Left lung (tissue), 14 donors: ENCODE measurements at places on chromosomes 12 and 14. TPM values are rescaled to one million over a fixed set of nuclear protein-coding genes. Genes with fewer than 3 reads are reported as not detected.

DNA sequence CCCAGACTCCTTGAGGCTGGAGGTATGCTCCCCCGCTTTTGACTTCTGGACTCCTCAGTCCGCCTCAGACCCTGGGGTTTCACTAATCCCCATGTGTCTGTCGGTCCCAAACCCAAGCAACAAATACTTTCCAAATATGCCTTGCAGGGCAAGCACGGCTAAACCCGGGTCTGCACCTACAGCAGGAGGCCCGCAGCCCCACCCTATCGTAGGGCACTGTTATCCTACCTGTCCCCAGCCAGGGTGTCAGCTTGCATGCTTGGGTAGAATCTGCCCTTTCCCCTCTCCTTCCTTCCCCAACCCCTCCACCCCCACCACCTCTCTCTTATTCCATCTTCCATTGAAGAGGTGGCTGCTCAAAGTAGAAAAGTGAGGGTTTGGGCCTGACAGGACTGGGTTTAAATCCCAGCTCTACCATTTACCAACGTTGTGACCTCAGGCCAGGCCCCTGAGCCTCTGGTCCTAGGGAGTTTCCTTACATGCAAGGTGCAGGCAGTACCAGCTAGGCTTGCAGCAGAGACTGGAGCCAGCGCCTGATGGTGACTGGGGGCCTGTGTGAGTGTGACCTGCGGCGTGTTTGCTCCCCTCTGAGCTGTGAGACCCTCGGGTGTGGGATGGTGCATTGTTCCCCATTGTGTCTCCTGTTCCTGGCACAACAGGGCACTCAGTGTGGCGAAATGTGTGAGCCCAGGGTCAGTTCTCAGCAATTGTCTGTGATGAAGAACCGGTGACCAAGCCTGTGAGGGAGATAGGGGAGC, 11.2 kb upstream of the EML1 start:
- DNase-seq, result no peak

DNA sequence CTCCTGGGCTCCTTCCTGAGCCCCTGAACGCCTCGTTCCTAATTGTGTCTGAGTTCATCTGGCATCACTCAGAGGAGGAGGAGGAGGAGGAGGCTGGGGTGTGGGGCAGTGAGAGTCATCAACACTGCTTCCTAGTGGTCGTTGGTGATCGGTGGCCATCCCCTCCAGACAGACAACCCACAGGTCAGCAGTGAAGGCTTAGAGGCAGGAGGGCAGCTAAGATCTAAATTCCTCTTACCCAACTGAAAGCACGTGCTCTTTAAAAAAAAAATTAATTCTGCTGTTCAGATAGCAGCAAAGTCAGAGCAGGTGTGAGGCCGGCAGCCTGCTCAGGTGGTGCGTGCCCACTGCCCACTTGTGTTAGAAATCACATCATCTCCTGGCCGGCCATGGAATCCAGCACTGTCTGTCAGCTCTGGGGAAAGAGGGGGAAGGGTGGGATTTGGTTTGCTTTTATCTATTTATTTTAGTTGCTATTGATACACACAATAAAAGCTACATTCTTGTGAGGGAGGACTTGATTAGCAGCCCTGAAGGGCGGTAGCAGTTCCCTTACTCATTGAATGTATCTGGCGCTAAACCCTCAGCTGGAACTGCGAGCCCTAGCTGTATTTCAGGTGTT, 46.6 kb downstream of the PPP2R5C start:
- no peak for DNase-seq

GRCh38 chr12:2783936-2784600, 10.7 kb upstream of the FKBP4 start:
- DNase-seq, result peak; percentile 71

- DNase-seq, result no peak
Measured at GRCh38 chr14:102805371-102805891, 28.2 kb downstream of the TRAF3 start.

Gene STON2
- polyA plus RNA-seq, result 14.0 TPM
